SJSA1 (cell line): ENCODE measurements at places on chromosomes 4 and X. TPM values are rescaled to one million over a fixed set of nuclear protein-coding genes. Genes with fewer than 3 reads are reported as not detected.

Gene PCYT1B
- not detected in 2 replicates for total RNA-seq

Gene SMARCA1
- 58.4 and 60.1 TPM in 2 replicates for total RNA-seq

Gene FAM184B
- not detected in 2 replicates for total RNA-seq

Gene USP51
- 1.8 and 1.9 TPM in 2 replicates for total RNA-seq

Gene CYLC1
- total RNA-seq, result not detected in 2 replicates

Gene GAK
- total RNA-seq, result 36.9 and 44.4 TPM in 2 replicates

Gene NOP14
- 5.8 and 9.9 TPM in 2 replicates for total RNA-seq

DNA sequence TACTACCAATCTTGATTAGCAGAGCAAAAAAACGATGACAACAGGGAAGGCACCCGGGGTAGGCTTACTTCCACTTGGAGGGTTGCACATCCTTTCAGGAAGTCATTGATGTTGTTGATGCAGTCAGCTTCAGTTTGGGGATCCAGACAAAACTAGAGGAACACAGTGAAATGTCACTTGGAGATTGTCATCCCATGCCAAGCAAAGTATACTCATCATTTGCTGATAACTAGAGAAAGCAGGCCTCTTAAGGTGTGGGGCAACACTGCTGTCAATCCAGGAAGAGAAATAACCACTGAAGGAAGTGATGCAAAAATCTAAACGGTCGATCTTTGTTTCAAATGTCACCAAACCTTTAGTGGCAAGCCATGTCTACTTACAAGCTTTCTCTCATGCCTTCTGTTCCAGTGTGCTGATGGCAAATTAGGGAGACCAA, 1.4 kb downstream of the ARHGEF6 start:
- H3K27me3 ChIP-seq, result no peaks in the 10 kb centered on the region
- H3K4me3 ChIP-seq, result no peak overlapping the region
- DNase-seq, result peak; percentile 7
- no peaks in the 10 kb centered on the region for H3K36me3 ChIP-seq
- peaks cover 19% of the 10 kb centered on the region for H3K4me1 ChIP-seq
- H3K27ac ChIP-seq, result peak overlapping the region; percentile 35

GRCh38 chr4:88985088-88985773, 71.8 kb downstream of the FAM13A start:
- H3K27me3 ChIP-seq, result no peaks in the 10 kb centered on the region
- no peaks in the 10 kb centered on the region for H3K4me1 ChIP-seq
- no peaks in the 10 kb centered on the region for H3K36me3 ChIP-seq
- no peak overlapping the region for H3K4me3 ChIP-seq
- no peak overlapping the region for H3K27ac ChIP-seq

DNA sequence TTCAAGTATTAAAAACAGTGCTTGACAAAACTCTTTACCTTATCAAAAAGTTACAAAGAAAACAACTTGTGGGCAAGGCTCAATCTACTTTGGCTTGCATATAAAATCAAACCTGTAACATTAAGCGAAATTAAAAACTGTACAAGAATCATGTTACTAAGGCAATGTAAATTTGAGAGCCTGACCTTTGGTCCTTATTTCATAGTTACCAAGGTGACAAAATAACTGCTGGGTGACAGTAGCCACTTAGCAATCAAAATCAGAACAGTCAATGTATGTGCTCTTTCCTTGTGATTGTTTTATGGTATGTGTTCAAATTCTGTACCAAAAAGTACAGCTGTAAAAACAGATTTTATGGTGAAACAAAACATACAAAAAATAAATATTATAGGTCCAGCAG, 204.0 kb downstream of the RASL11B start:
- no peak overlapping the region for H3K27ac ChIP-seq
- H3K4me3 ChIP-seq, result no peak overlapping the region
- no peak for DNase-seq
- no peaks in the 10 kb centered on the region for H3K36me3 ChIP-seq
- H3K27me3 ChIP-seq, result no peaks in the 10 kb centered on the region

GRCh38 chr4:153273751-153274150, 69.5 kb downstream of the TRIM2 start:
- peaks cover 8% of the 10 kb centered on the region; the same call in 1 of the 2 replicates for H3K36me3 ChIP-seq
- H3K4me1 ChIP-seq, result no peaks in the 10 kb centered on the region
- no peaks in the 10 kb centered on the region for H3K27me3 ChIP-seq
- no peak for DNase-seq

GRCh38 chr4:139506774-139507173, 49.2 kb downstream of the SETD7 start:
- H3K27me3 ChIP-seq, result no peaks in the 10 kb centered on the region
- H3K4me3 ChIP-seq, result no peak overlapping the region
- H3K36me3 ChIP-seq, result peaks cover 7% of the 10 kb centered on the region
- H3K4me1 ChIP-seq, result no peaks in the 10 kb centered on the region

DNA sequence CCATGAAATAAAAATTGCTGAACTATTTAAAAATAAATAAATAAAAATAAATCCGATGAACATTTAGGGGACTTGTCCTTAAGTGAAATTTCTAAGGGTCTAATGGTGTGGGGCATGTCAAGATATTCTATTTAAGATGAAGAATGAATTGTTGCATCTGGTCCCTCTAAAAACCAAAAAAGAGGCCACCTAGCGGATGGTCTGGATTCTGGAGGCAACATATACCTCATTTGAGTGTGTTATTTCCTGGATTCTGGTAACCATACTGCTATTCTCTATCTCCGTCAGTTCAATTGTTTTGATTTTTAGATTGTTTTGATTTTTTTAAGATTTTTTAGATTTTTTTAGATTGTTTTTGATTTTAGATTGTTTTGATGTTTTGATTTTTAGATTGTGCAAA, 28.3 kb downstream of the AGTR2 start:
- H3K36me3 ChIP-seq, result no peaks in the 10 kb centered on the region
- H3K4me1 ChIP-seq, result no peaks in the 10 kb centered on the region
- no peak for DNase-seq
- no peaks in the 10 kb centered on the region for H3K27me3 ChIP-seq

GRCh38 chrX:108696690-108697089, 39.7 kb downstream of the IRS4 start:
- no peaks in the 10 kb centered on the region for H3K4me1 ChIP-seq
- no peak overlapping the region for H3K27ac ChIP-seq
- H3K36me3 ChIP-seq, result no peaks in the 10 kb centered on the region
- no peaks in the 10 kb centered on the region for H3K27me3 ChIP-seq
- DNase-seq, result no peak

DNA sequence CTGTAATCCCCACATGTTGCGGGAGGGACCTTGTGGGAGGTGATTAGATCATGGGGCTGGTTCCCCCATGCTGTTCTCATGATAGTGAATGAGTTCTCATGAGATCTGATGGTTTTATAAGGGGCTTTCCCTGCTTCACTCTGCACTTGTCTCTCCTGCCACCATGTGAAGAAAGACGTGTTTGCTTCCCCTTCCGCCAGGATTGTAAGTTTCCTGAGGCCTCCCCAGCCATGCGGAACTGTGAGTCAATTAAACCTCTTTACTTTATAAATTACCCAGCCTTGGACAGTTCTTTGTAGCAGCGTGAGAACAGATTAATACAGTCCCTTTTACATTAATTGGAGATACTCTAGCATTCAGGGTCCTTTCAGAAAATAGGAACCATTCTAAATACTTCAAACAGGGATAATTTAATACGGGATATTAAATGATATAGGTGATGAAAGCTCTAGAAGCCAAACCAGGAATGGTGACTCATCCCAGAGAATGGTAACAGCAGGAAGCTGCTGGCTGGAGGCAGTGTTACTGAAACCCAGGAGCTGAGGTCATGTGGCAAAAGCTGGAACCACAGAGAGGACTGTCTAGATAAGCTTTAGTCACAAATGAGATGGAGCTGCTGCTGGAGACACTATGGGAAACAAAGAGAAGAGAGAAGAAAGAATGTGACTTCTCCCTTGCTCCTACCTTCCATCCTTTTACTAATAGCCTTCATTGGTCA, 57.3 kb downstream of the GSTCD start:
- DNase-seq, result peak; percentile 31
- no peaks in the 10 kb centered on the region for H3K36me3 ChIP-seq
- no peaks in the 10 kb centered on the region for H3K27me3 ChIP-seq
- no peak overlapping the region for H3K4me3 ChIP-seq

DNA sequence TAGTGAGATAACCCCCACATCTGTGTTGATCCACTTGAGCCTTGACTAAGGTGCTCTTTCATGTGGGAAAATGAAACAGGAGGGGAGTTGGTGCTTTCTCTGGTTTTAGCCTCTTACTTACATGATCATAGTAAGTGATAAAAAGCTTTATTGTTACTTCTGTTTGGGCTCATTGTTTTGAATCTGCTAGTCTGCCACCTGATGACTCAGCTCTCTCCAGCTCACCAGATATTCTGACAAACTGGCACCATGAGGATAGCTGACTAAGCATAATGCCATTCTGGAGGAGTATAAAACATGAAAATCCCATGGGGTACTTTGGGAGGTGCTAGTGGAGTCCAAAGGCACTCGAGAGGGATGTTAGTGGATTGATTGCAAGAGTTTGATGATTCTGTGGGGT, 824.0 kb downstream of the RAPGEF2 start:
- no peaks in the 10 kb centered on the region for H3K36me3 ChIP-seq
- no peaks in the 10 kb centered on the region for H3K4me1 ChIP-seq
- DNase-seq, result no peak
- H3K27me3 ChIP-seq, result no peaks in the 10 kb centered on the region

GRCh38 chr4:20305976-20306375, 54.3 kb downstream of the SLIT2 start:
- peaks cover 15% of the 10 kb centered on the region for H3K4me1 ChIP-seq
- H3K27me3 ChIP-seq, result peaks cover 10% of the 10 kb centered on the region
- DNase-seq, result no peak

DNA sequence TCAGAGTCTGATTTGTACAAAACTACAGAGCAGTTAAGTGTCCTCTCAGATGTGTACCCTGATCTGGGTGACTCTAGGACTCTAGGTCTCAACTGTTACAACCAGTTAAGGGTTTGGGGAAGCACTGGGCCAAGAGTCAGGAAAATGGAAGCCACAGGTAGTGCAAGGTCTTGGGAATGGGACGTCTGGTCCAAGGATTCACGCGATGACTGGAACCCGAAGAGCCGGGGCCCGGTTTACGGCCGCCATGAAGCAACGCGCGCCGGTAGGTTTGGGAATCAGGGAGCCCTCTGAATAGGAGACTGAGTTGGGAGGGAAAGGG, 321 bp upstream of the HPRT1 start:
- peak overlapping the region; percentile 94 for H3K4me3 ChIP-seq
- peaks cover 3% of the 10 kb centered on the region; the same call in 1 of the 2 replicates for H3K4me1 ChIP-seq
- no peaks in the 10 kb centered on the region for H3K27me3 ChIP-seq

DNA sequence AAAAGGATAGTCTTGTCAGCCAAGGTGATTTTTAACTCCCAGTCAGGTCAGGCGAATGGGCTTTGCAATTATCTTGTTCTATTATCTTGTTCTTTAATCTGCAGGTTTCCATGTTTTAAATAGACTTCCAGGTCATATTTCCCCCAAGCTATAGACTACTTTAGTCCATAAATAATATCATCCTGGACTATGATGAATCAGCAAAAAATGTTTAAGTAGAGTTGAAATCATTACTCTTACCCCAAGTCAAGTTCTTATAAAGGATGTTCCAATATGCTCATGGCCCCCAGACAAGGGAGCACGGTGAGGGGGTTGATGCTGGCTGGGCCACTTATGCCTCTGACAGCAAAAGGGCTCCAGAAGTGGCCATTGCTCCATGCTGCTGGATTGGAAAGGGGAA, 75.1 kb downstream of the SLC2A9 start:
- H3K4me1 ChIP-seq, result no peaks in the 10 kb centered on the region
- H3K27me3 ChIP-seq, result no peaks in the 10 kb centered on the region
- no peak overlapping the region for H3K4me3 ChIP-seq
- no peaks in the 10 kb centered on the region for H3K36me3 ChIP-seq

DNA sequence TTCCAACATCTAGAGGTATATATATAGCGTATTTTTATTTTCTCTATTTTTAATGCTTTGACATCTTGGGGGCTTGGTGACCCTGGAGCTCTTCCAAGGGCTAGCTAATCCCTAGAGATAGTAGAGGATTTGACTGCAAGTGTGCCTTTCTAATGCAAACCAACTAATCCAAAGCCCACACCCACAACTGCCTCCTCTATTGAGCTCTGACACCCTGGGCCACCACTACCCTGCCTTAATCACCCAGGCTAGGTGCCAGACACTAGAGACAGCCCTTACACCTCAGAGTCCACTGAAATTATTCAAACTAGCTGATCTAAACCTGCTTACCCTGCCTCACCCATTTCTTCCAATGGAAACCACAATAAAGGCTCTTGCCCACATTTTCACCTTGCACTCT, 69.6 kb upstream of the ATXN3L start:
- no peaks in the 10 kb centered on the region for H3K27me3 ChIP-seq
- H3K27ac ChIP-seq, result no peak overlapping the region
- DNase-seq, result no peak
